ENCODE measurements at places on chromosomes 12 and 14.

DNA sequence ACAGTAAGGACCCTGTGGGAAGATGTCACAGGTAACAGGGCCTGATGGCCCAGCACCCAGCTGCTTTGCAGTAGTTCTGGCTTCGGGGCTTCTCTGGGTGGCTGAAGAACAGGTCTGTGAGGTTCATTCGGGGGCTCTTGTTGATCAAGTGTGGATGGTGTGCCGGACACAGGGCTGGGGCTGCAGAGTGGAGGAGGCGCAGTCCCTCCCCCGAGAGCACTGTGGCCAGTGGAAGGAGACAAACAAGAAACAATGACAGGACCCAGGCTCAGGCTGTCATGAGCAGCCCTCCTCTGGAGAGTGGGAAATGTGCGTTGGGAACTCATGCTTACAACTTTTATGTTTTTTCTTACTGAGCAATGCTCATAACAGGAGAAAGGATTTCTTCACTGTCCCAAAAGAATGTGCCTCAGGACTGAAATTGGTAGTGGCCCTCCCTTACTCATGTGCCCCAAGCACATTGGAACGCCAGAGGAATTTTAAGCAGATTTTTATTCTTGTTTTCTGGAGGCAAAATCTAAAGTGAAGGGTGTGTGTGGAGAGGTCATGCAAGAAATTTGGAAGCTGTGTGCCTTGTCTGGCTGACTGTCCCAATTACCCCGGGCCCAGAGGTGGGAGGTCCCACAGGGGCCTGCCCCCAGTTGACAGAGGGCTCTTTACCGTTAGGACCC lies 233.8 kb downstream of the CACNA1C start:
- no peak for DNase-seq

DNA sequence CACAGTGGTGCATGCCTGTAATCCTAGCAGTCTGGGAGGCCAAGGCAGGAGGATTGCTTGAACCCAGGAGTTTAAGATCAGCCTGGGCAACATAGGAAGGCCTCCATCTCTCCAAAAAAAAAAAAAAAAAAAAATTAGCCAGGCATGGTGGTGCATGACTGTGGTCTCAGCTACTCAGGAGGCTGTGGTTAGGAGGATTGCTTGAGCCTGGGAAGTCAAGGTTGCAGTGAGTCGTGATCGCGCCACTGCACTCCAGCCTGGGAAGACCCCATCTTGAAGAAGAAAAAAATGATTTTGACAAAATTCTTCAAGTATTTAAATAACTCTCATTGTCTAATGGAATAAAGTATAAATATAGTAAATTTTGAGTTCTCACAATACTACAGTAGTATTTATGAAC lies 219.2 kb upstream of the SSTR1 start:
- no peak for DNase-seq

- no peak for DNase-seq
These were observed 109.6 kb downstream of the DYRK2 start for GRCh38 chr12:67758119-67758518.

GRCh38 chr12:28209782-28210181 lies 19.5 kb downstream of the CCDC91 start:
- no peak for DNase-seq

DNA sequence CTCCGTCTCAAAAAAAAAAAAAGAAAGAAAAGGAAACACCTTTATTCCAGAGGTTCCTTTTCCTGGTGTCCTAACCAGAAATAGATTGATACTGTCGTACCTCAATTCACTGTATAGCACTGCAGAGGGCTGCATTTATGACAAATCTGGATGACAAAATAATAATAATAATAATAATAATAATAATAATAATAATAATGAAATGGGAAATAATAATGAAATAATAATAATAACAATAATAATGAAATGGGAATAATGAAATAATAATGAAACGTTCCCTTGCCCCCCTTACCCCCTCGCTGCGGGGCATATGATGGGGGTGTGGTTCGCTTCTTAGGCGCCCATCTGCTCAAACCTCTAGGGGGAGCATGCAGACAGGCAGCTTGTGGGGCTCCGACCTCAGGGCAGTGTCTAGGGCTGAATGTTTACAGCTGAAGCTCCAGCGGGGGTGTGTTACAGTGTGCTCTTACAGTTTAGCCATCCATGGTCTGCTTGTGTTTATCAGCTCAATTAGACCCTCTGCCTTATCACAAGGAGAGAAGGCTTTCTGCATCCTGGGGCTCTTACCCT lies 1088.3 kb upstream of the SEL1L start:
- no peak for DNase-seq

- DNase-seq = no peak
These were observed 9.9 kb upstream of the CHST11 start for GRCh38 chr12:104446646-104447421.

DNA sequence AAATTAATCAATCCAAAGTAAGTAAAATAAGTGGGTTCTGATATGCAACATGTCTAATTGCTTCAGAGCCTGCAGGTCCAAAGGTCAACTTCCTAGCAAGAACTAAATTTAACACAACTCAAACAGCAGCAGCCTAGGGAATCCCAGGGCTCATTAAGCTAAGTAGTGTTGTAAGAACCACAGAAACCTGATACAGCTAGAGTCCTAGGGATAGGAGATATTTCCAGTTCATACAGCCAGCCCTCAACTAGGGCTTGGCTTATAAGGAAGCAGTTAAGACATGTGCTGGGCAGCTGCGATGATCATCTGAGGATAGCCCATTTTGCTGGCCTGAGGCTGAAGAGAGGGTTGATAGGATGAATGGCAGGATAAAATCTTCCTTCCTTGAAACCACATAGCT lies at the start of gene OR4Q3:
Gene OR4Q3 (plus strand): TSS at position 316 of the 400 bp plus-strand sequence.
- DNase-seq = no peak

DNA sequence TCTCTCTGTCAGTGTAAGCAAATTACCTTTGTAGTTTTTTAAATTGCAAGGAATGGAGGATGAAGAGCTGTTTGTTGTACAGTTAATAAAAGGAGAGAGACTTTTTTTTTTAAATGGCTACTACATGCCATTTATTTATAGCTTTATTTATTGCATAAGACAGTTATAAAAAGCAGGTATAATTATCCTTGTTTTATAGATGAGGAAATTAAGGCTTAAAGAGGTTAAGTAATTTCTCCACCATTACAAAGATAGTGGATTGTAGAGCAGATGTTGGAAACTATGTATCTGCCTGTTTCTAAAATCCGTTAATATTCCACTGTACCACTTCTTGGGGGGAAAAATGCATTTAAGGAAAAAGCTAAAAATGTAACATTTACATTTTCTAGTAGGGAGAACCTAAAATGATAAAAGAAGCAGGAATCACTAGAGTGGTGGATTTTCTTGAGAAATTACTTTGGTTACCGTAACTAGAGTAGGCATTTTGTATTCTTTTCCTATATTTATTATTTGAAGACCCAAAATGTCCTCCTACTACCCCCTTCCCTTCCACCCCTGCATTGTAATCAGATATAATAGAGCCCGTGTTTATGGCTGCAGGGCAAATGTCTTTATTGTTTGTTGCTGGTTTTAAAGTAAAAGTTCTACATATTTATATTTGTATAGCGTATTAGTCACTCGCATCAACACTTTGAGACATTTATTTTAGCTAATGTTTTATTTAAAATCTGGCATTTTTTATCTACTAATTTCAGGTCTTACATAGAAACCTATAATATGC lies 2.3 kb downstream of the SNAPC1 start:
- DNase-seq = no peak

- DNase-seq = no peak
These were observed 9.2 kb downstream of the PPP1R1A start for GRCh38 chr12:54579258-54579657.

DNA sequence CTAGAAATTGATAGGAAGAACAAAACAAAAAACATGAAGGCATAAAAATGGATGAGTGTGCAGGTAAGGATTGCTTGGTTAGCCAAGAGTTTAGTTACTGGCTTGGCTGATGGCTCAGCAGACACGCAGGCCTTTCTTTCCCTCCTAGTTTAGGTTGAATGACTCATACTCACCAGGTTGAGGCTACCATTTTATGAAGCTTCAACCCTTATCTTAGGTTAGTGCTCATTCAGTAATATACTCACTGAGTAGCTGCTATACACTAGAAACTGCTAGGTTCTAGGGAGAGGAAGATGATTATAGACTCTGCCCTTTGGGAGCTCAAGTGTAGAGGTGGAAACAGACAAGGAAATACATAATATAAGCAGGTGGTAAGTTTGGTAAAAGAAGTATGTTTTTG lies 6.0 kb downstream of the P3H3 start:
- no peak for DNase-seq

DNA sequence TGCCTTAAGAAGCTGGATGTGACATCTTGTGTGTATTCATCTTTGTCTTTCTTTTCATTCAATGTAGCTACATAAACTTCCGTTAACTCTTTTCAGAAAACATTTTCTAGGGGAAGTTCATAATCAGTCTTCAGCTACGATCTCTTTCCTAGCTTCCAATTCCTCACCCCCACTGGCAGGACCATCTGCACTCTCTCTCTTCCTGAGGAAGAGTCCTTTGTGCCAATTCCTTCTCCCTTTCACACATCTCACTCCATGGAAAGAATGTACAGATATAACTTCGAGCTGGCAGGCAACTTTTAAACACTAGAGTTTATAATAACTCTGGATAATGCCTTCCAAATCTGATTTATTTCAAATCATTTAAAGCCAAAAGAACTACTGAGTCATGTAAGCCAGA lies 495.7 kb downstream of the GALC start:
- no peak for DNase-seq

- no peak for DNase-seq
These were observed 107.5 kb downstream of the GPATCH2L start for GRCh38 chr14:76259029-76259735.

GRCh38 chr12:105878964-105879363 lies 259.8 kb downstream of the NUAK1 start:
- DNase-seq = no peak

DNA sequence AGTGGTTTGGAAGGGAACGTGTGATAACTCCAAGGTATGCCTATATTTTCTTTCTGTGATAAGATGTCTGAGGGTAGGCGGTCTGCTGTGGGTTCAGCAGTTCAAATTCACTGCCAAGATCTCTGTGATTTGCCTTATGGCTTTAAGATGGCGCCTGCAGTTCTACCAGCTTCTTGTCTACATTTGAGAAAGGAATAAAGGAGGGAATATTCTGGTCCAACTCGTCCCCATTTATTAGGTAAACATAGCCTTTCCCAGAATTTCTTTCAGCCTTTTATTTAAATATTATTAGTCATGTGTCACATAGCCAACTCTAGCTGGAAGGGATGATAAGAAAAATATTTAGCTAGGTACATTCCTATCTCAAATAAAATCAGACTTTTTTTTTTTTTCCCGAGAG lies 48.8 kb downstream of the KCNJ8 start:
- DNase-seq = no peak
